ENCODE measurements at places on chromosomes 2 and 18. TPM values are rescaled to one million over a fixed set of nuclear protein-coding genes. Genes with fewer than 3 reads are reported as not detected.

The SPIRE1 gene
- total RNA-seq = 7.6 TPM

The NYAP2 gene
- not detected for total RNA-seq

The VAMP5 gene
- total RNA-seq = 33.1 TPM

The RBM44 gene
- 0.42 TPM for total RNA-seq

The HOXD3 gene
- not detected for total RNA-seq

The CD207 gene
- not detected for total RNA-seq

The NCKAP5 gene
- total RNA-seq = not detected
